ENCODE measurements at places on chromosomes 6 and 20. TPM values are rescaled to one million over a fixed set of nuclear protein-coding genes. Genes with fewer than 3 reads are reported as not detected.

ELOVL4 gene
- 4.8 TPM for total RNA-seq

BANF2 gene
- not detected for total RNA-seq

CNR1 gene
- 6.0 TPM for total RNA-seq

STAU1 gene
- 56.5 TPM for total RNA-seq

NMBR gene
- total RNA-seq: not detected

LGSN gene
- 0.07 TPM for total RNA-seq

KIF25 gene
- 0.15 TPM for total RNA-seq

DNA sequence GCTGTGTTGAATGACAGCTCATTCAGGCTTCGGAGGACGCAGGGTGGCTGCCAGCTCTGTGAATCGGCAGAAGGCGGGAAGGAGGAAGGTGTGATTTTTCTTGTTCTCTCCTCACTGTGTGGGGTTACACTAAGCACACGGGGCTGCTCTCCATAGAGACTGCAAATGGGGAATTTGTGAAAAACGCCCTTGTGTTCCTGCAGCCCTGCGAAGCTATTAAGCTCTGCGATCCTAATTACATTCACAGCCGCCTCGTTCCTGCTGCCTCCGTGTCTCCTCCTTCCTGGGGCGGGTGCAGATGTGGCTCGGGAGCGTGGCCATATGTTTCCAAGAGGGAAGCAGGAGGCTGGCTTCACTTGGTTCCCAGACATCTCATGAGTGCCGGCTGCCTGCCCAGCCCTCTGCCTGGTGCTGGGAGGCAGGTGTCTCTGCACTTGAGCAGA is 124.0 kb downstream of the TOX2 start:
- DNase-seq: no peak

DNA sequence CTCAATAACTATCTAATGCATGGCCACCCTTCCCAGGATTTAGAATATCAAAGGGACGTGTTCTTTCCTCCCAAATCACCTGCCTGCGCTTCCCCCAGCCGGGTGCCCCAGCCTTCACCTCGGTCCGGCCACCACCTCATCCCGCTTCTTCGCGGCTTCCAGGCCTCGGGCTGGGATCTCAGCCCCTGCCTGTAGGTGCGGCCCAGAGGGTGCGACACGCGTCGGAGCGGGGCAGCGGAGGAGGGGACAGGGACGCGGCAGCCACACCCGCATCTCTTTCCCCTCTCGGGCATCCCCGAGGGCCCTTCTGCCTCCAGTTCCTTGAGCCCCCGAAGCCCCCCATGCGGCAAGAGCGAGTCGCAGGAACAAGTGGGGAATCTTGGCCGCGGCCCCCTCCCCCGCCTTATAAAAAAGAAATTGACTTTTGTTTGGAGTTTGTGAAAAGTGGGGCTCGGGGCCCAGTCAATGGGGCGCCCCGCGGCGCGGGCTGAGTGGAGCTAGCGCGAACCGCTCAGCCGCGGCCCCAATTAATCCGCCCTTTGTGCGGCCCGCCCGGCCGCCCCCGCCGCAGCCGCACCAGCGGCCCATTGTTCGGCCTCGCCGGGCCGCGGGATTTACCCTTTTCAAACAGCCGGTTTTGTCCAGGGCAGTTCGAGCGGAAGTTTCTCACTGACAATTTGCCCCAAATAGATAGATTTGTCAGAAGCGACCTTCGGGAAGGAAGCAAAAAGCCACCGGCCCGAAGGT is 8.4 kb upstream of the NR2E1 start:
- DNase-seq: peak; percentile 92

DNA sequence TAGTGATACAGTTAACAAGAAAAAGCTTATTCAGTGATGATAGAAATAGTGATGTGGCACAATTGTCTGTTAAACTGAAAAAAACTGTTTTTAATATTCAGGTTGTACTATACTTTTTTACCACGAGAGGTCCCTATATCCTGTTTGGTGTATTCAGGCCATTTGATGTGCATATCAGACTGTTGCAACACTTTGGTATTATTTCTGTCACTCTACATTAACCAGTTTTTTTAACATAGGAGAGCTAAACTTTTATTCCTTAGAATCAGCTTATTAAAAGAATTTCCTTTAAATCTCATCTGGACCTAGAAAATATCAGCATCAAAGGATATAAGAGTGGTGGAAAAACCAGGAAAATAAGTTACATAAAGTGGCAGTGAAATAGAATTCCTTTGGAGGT is 36.8 kb downstream of the TSPYL4 start:
- no peak for DNase-seq

GRCh38 chr20:5999783-6000182 is 49.3 kb downstream of the MCM8 start:
- DNase-seq: no peak

DNA sequence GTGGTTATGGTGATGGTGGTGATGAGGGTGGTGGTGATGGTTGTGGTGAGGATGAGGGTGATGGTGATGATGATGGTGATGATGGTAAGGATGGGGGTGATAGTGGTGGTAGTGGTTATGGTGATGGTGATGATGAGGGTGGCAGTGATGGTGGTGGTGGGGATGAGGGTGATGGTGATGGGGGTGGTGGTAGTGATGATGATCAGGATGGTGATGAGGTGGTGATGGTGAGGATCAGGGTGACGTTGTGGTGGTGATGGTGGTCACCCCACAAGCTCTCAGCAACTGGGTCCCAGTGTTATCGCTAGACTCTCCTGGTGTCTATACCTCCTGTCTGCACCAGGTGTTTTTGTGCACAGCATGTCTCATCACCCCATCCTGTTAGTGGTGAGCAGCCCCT is 85.0 kb downstream of the TMEM242 start:
- DNase-seq: no peak

DNA sequence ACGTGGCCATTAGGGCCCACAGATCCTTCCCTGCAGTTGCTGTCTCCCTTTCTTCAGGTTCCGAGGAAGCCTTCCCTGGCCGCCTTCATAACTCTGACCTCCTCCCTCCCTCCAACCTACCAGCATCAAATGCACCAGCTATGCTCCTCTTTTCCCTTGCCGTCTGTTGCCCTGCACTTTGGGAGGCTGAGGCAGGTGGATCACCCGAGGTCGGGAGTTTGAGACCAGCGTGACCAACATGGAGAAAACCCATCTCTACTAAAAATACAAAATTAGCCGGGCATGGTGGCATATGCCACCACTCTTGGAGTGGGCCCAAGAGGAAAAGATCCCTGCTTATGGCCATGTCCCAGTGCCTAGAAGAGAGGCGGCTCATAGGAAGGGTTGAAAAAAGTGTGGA is 31.8 kb downstream of the RNASET2 start:
- no peak for DNase-seq

GRCh38 chr6:64459411-64459944 is 823.9 kb downstream of the PHF3 start:
- no peak for DNase-seq

DNA sequence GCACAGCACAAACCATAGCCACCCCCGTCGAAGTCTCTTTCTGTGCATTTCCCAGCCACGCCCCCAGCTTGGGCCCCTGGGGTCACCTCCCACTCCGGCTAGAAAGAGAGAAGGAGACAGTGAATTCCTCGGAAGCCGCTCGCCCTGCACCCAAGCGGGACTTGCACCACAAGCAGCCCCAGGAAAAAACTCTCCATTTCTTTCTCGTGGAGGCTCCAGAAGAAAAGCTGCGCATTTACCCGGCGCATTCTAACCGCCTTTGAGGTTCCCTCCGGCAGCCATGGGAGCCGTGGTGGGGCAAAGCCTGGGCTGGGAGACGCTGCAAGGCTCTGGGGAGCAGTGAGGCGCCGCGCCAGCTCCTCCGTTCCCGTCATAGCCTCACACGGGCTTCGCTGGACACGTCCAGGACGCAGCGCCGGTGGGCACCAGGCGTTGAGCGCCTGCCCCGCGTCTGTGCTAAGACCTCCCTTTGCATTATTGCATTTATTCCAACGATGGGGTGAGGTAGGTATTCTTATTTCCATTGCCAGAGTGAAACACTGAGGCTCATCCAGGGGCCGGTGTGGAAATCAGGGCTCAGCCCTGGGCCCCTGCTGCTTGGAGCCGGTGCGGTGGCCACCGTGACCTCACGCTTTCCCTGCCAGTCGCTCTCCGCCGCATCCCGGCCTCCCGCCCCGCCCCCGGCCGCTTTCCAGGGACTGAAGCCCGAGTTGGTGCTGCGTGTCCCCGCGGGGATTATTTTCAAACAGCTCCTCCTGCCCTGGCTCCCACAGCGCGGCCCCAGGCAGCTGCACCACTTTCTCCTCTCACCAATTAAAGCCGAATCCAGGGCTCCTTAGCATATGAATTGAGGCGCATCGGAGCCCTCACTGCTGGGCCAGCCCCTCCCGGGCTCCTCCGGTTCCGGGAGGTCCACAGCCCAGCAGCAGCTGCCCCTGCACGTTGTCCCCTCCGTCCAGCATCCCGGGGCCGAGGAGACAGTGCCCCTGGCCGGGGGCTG is 148.3 kb upstream of the AFDN start:
- DNase-seq: peak; percentile 92

GRCh38 chr20:57199656-57200405 is 66.6 kb downstream of the BMP7 start:
- no peak for DNase-seq

DNA sequence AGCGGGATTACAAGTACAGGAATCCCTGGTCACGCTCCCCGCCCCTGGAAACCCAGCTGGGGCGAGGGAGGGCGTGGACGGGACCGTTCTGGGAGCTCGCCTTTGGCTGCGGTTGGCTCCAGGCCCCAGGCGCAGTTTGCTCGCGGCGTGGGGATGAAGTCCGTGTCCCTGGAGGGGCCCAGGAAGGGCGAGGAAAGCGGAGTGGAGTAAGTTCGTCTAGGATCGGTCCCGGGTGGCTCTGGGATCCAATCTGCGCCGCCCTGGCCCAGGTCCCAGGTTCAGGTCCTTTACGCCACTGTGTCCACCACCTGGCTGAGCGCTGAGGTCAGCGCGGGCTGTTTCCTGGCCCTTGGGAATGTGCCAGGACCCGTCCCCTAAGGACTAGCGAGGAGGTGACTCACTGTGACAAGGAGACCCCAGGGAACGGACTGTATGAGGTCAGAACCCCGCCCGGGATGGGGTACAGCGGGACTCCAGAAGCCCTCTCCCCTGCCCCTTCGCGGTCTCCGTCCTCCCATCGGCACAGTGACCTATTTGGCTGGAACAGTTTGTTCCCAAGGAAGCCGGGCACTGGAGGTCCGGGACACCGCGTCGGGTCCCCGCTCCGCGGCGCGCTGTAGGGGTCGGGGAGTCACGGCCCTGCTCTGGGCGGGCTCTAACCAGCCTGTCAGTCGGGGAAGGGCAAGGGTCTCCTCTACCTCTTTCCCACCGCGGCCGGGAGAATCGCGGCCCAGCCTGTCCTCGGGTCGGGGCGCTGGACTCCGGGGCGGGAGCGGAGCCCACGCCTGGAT is 724 bp downstream of the CDKN1A start:
- peak; percentile 74 for DNase-seq

DNA sequence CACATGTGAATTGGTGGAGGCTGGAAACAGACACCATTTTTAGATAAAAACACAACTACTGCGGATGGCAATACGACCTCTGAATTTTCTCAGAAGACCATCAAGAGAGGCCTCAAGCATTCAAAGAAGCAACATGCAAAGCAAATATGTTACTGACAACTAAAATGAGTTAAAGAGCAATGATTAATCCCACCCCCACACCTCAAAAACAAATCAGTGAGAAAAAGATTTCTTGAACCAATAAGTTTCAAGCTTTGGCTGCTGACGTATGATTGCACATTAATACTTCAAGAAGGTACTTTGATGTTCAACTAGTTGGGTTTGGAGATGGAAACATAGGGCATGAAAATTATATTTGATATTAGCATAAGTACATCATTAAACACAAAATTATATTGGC is 982 bp downstream of the MMUT start:
- no peak for DNase-seq

DNA sequence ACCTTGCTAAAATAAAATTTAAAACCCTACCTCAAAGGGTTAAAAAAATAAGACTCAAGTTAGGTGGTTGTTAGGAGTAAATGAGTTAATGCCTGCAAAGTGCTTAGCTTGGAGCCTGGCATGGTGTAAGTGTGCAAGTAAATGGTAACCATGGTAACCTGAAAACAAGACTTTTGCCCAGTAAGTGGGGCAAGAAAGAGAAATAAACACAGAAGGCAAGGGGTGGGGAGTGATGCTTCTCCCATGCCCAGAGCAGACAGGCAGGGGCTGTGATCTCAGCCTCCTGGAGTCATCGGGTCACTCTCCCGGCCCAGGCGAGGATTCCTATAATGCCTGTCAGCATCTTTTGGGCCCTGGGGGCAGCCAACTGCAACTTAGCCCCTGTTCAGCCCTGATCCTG is 59.2 kb upstream of the SLC32A1 start:
- DNase-seq: no peak

DNA sequence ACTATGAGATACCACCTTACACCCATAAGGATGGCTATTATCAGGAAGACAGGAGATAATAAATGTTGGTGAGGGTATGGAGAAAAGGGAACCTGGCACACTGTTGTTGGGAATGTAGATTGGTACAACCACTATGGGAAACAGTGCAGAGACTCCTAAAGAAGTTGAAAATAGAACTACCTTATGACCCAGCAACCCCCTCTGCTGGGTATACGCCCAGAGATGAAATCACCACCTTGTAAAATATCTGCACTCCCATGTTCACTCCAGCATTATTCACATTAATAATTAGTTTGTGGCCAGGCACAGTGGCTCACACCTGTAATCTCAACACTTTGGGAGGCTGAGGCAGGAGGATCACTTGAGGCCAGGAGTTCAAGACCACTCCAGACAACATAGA is 26.8 kb downstream of the ZBTB9 start:
- DNase-seq: no peak

GRCh38 chr6:28860581-28860980 is 63.2 kb downstream of the TRIM27 start:
- DNase-seq: no peak

GRCh38 chr20:22508426-22508825 is 75.9 kb downstream of the FOXA2 start:
- no peak for DNase-seq

Measured in H7 (cell line).